ENCODE measurements at places on chromosomes 6 and 20.

DNA sequence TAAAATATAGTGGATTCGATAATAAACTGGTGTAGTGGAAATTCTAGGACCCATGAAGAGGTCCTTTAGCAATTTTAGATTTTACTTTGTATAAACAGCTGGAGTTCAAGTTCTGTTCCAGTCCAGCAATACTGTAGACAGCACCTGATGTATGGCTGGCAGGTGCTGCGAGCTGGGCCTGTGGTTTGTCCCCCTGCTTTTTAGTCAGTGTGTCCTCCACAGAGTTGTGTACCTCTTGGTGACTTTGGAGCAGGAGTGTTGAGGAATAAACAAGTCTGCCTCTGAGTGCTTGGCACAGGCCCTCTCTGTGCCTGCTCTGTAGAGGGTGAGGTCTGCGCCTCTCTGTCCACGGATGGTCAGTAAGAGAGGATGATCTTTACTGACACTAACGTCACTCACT lies 13.8 kb downstream of the STX16 start:
- peaks cover 15% of the 10 kb centered on the region for H3K4me1 ChIP-seq
- no peak overlapping the region for H3K27ac ChIP-seq
- H3K4me3 ChIP-seq, result no peak overlapping the region
- H3K36me3 ChIP-seq, result no peaks in the 10 kb centered on the region
- H3K27me3 ChIP-seq, result no peaks in the 10 kb centered on the region

DNA sequence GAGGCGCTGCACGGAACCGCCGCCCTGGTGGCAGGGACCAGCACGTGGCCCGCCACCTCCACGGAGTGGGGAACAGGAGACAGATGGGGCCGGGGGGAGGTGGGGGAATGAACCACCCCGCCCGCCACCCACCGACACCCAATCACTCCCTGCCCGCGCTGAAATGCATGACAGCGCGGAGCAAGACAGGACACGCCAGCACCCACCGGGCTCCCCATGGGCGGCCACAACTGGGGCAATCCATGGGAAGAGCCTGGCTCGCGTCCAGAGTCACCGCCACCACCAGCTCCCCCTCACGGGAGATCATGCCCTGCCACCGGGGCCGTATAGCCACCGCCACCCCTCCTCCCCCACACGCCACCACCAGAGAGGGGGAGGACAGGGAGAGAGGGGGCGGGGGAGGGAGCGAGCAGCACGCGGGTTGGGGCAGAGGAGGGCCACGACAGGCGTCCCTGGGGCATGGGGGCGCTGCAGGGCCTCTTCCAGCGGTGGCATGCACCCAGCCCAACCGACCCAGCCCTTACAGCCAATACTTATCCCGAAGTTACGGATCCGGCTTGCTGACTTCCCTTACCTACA lies 744.3 kb upstream of the DEFB115 start:
- H3K4me1 ChIP-seq, result no peaks in the 10 kb centered on the region
- H3K27me3 ChIP-seq, result no peaks in the 10 kb centered on the region
- no peak overlapping the region for H3K4me3 ChIP-seq
- no peaks in the 10 kb centered on the region for H3K36me3 ChIP-seq

DNA sequence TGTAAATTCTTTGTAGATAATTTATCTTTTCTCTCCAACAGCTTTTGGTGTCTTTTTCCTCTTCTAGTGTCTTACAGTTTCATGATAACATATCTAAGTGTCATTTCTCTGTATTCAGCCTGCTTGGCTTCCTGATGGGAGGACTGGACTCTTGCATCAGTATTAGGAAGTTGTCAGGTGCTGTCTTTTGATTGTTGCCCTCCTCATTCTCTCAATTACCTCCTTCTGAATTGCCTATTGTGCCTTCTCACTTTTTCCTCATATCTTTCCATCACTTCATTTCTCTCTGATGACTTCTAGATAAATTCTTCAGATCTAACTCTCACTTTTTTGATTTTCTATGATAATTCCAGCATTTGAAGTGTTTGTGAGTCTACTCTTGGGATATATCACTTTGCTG lies 154.4 kb upstream of the MLIP start:
- H3K27me3 ChIP-seq, result no peaks in the 10 kb centered on the region
- no peak for DNase-seq
- H3K36me3 ChIP-seq, result no peaks in the 10 kb centered on the region
- no peak overlapping the region for H3K4me3 ChIP-seq
- H3K27ac ChIP-seq, result no peak overlapping the region

- DNase-seq, result no peak
- no peaks in the 10 kb centered on the region for H3K27me3 ChIP-seq
- H3K4me1 ChIP-seq, result no peaks in the 10 kb centered on the region
- H3K27ac ChIP-seq, result no peak overlapping the region
- H3K36me3 ChIP-seq, result no peaks in the 10 kb centered on the region
Observed at GRCh38 chr6:97438011-97438671, 155.1 kb upstream of the MMS22L start.

DNA sequence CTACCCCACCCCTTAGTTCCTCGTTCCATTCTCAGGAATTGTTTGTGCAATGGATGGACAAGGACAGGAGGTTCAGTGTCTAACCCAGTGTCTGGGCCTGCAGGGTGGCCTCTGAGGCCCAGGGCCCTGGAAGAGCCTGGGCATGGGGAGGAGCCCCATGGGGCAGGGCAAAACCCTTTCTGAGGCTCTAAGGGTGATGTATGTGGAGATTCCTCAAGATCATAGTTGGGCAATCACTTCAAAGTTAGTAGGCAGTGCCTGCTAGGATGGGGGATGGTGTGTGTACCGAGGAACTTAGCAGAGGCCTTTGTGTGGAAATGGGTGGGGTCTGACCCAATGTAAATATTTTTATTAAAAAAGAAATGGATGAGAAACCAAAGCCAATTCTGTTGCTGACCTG lies 6.7 kb upstream of the C2 start:
- no peak overlapping the region for H3K27ac ChIP-seq
- no peaks in the 10 kb centered on the region for H3K36me3 ChIP-seq
- DNase-seq, result no peak
- H3K27me3 ChIP-seq, result no peaks in the 10 kb centered on the region
- H3K4me3 ChIP-seq, result no peak overlapping the region

GRCh38 chr20:55135923-55136322 lies 660.5 kb downstream of the DOK5 start:
- no peaks in the 10 kb centered on the region for H3K27me3 ChIP-seq
- DNase-seq, result no peak
- no peak overlapping the region for H3K4me3 ChIP-seq
- H3K27ac ChIP-seq, result no peak overlapping the region

GRCh38 chr20:45038745-45039474 lies 62.0 kb downstream of the KCNS1 start:
- no peak overlapping the region for H3K4me3 ChIP-seq
- H3K27me3 ChIP-seq, result no peaks in the 10 kb centered on the region
- no peak overlapping the region for H3K27ac ChIP-seq
- DNase-seq, result no peak
- H3K36me3 ChIP-seq, result no peaks in the 10 kb centered on the region

DNA sequence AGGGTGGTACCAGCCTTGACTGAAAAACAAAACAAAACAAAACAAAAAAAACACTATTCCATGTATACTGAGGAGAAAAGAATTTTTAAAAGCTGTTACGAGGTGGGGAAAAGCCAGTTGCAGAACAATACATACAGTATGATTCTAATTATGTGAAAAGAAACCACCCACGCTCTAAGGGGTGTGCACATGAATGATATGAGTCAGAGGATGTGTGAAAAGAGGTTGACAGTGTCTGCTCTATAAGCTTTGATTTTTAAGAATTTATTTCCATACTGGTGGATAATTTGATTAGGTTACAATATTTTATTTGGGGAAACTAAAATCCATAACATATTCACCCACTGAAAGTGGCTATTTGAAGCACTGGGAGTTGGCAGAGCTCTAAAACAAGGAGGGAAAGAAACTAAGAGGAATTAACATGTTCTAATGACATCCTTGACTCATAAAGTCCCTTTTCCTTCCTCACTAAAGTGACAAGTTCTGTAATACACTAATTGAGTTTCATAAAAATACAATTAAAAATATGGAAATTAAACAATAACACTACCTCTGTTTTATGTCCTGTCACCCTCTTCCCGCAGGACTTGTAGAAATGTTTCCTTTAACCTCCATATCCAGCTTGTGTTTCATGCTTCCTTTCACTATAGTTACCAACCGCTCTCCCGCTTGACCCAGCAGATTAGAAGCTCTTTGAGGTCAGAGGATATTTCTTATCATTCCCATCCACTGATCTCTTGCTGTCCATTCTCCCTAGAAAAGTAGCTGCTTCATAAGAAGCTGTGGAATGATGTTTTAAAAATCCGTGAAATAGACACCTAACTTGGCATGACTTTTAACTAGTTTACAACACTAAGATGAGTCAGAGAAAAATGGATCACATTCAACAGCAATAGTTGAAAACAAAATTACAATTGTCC lies 118.6 kb upstream of the CCDC28A start:
- H3K4me1 ChIP-seq, result no peaks in the 10 kb centered on the region
- no peak for DNase-seq
- no peaks in the 10 kb centered on the region for H3K36me3 ChIP-seq
- H3K27ac ChIP-seq, result no peak overlapping the region

DNA sequence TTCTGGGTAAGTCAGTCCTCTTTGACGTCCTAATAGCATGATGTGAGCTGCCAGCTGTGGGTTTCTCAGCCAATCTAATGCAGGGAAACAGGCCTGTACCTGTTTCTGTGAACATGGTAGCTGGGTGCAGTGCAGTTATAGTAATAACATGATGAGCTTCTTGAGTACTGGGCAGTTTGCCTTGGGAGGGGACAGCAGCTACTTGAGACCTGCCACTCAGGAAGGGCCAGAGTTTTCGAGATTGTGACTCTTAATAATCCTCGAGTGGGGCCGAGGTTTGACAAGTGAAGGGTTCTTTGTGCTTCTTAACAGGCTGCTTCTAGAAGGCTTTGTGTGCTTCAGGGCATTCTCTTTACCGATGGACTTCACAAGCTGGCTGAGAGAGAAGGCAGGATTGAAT lies 180.1 kb downstream of the JARID2 start:
- DNase-seq, result no peak
- H3K36me3 ChIP-seq, result no peaks in the 10 kb centered on the region
- no peaks in the 10 kb centered on the region for H3K27me3 ChIP-seq
- peaks cover 20% of the 10 kb centered on the region for H3K4me1 ChIP-seq
- H3K27ac ChIP-seq, result no peak overlapping the region
- H3K4me3 ChIP-seq, result no peak overlapping the region

- no peak overlapping the region for H3K4me3 ChIP-seq
- H3K36me3 ChIP-seq, result no peaks in the 10 kb centered on the region
- H3K27me3 ChIP-seq, result no peaks in the 10 kb centered on the region
- no peak for DNase-seq
- H3K27ac ChIP-seq, result peak overlapping the region; percentile 69
- H3K4me1 ChIP-seq, result peaks cover 12% of the 10 kb centered on the region
Observed at GRCh38 chr6:137261761-137262160, 42.6 kb upstream of the IFNGR1 start.

- no peak overlapping the region for H3K4me3 ChIP-seq
- DNase-seq, result no peak
- no peaks in the 10 kb centered on the region for H3K36me3 ChIP-seq
- H3K27me3 ChIP-seq, result peaks cover 28% of the 10 kb centered on the region
- H3K27ac ChIP-seq, result no peak overlapping the region
- no peaks in the 10 kb centered on the region for H3K4me1 ChIP-seq
Observed at GRCh38 chr20:46260936-46261454, 47.3 kb downstream of the CDH22 start.

DNA sequence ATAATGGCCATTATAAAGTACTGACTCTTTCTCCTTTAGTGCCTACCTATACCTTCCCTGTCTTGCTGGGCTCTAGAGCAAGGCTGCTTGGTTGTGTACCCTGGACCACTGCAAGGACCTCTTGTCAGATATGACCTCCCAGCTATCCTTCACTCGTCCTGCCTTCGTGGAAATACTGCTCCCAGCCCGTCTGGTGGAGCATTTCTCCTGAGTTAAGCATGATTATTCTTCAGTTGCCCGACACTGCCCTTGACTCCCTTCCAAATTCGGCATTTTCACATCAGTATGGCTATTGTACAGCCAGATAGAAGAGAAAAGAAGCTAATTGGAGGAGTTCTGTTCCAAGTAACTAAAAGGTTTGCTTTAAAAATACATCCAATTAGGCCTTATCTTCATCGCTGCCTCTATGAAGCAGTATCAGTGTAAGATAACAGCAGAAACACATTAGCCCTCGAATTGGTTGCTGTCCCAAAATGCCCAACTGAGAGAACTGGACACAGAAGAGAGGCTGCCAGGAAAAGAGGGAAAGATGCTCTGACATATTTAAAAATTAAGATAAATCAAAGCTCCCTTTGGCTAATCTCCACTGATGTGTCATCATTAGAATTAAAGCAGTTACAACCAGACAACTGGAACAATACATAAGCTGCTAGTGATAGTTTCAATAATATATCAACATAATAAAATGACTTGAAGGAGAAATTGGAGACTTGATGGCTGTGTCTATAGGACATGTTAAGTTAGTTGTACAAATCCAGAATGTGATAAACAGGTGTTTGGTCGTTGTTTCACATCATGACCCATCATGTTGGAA lies 54.4 kb downstream of the OPRM1 start:
- no peak overlapping the region for H3K27ac ChIP-seq
- H3K4me1 ChIP-seq, result no peaks in the 10 kb centered on the region
- H3K27me3 ChIP-seq, result no peaks in the 10 kb centered on the region
- no peak overlapping the region for H3K4me3 ChIP-seq
- no peaks in the 10 kb centered on the region for H3K36me3 ChIP-seq
- DNase-seq, result no peak

- H3K4me3 ChIP-seq, result no peak overlapping the region
- no peak overlapping the region for H3K27ac ChIP-seq
- H3K36me3 ChIP-seq, result no peaks in the 10 kb centered on the region
- H3K4me1 ChIP-seq, result no peaks in the 10 kb centered on the region
Observed at GRCh38 chr6:160999516-160999915, 7.9 kb downstream of the MAP3K4 start.

GRCh38 chr6:135346747-135347146 lies 150.8 kb downstream of the AHI1 start:
- H3K27ac ChIP-seq, result no peak overlapping the region
- H3K36me3 ChIP-seq, result peaks cover 23% of the 10 kb centered on the region
- DNase-seq, result no peak
- H3K4me3 ChIP-seq, result no peak overlapping the region
- H3K4me1 ChIP-seq, result no peaks in the 10 kb centered on the region

- no peak overlapping the region for H3K27ac ChIP-seq
- no peaks in the 10 kb centered on the region for H3K4me1 ChIP-seq
- no peak for DNase-seq
Observed at GRCh38 chr20:61845233-61845671, 220.4 kb downstream of the TAF4 start.

- H3K4me3 ChIP-seq, result no peak overlapping the region
- H3K27me3 ChIP-seq, result no peaks in the 10 kb centered on the region
- H3K4me1 ChIP-seq, result no peaks in the 10 kb centered on the region
- no peak for DNase-seq
- H3K36me3 ChIP-seq, result no peaks in the 10 kb centered on the region
Observed at GRCh38 chr20:2335096-2335870, 39.5 kb downstream of the TGM3 start.

DNA sequence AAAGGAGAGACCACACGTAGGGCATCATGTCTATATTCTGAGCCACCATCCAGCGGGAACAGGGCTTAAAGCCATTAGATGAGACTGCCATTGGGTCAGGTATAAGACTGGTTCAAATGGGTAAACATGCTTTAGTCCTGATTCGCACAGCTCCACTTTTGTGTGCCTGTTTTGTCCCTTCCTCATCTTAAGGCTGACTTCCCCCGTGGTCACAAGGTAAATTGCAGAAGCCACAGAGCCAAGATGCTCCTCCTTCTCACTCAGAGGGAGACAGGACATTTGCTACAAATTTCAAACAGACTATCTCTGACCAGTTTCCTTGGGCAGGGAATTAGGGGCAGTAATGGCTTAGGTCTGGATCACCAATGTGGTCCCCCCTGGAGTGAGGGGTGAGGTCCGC lies 11.4 kb upstream of the IFNGR1 start:
- H3K4me3 ChIP-seq, result no peak overlapping the region
- no peaks in the 10 kb centered on the region for H3K4me1 ChIP-seq
- H3K36me3 ChIP-seq, result no peaks in the 10 kb centered on the region
- no peak for DNase-seq
- H3K27me3 ChIP-seq, result no peaks in the 10 kb centered on the region
- no peak overlapping the region for H3K27ac ChIP-seq
